ENCODE measurements at places on chromosomes 1 and 21.

GRCh38 chr1:17098446-17099317, 20.6 kb downstream of the PADI2 start:
- no peak for DNase-seq

DNA sequence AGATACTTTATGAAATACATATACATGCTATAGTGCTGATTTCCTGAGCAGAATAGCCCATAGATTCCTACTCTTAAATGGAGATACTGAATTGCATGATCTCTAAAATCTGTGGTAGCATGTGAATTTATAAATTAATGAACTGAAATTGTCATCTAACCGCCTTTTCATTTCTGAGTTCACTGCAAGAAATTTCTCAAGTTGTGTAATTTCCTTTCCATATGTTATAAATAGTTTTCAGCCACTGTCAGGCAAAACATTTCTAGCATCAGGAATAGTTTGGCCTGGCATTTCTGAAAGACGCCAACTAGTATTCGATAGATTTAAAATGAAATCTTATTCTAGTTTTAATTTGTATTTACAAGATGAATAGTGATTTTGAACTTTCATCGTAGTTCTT, 310.1 kb downstream of the USH2A start:
- DNase-seq: no peak

GRCh38 chr21:34362670-34363069, 1.1 kb upstream of the KCNE2 start:
- no peak for DNase-seq

DNA sequence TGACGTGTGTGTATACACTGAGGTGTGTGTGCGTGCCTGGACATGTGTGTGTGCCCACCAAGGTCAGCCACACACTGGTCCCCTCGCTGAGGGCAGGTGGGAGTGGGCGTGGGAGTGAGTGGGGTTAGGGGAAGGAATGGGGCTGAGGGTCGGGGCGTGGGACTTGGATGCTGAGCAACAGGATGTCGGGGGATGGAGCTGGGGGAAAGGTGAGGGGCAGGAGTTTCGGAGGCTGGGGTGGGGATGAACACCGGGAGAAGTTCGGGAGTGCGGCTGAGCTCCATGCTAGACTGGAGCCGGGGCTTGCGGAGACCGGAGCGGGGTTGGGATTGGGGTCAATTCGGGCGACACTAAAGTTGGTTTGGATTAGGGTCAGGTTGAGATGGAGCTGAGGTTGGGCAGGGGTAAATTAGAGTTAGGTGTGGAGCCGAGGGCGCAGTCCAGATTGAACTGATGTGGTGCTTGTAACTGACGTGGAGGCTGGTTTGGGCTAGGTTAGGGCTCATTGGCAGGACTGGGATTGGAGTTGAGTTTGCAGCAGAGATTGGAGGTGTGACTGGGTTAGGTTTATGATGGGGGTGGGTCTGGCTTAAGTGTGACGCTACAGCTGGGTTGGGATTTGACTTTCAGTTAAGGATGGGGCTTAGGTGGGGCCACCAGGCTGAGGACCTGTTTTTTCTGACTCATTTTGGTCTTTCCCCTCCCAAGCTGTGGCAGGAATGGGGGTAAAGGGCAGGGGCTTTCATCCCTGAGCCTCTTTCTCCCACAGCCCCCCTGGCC, 3.3 kb upstream of the GUCA2A start:
- no peak for DNase-seq

DNA sequence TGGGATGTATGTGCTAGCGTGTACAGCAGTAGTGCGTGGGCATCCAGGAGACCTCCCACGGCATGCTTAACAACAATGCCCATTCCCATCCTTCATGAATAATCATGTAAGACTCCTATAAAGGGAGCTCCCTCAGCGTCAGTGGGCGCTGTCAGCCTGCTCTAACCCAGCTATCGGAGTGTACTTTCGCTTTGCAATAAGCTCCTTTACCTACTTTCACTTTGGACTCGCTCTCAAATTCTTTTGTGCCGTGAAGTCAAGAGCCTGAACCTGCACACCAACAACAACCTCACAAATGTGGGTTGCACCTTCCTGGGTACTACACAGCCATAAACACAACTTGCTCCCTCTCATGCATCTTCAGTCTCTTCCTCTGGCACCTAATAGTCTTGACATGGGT, 114.8 kb upstream of the PAXBP1 start:
- DNase-seq: no peak

- no peak for DNase-seq
These were observed 699.8 kb downstream of the PTPRU start for GRCh38 chr1:29936031-29936544.

DNA sequence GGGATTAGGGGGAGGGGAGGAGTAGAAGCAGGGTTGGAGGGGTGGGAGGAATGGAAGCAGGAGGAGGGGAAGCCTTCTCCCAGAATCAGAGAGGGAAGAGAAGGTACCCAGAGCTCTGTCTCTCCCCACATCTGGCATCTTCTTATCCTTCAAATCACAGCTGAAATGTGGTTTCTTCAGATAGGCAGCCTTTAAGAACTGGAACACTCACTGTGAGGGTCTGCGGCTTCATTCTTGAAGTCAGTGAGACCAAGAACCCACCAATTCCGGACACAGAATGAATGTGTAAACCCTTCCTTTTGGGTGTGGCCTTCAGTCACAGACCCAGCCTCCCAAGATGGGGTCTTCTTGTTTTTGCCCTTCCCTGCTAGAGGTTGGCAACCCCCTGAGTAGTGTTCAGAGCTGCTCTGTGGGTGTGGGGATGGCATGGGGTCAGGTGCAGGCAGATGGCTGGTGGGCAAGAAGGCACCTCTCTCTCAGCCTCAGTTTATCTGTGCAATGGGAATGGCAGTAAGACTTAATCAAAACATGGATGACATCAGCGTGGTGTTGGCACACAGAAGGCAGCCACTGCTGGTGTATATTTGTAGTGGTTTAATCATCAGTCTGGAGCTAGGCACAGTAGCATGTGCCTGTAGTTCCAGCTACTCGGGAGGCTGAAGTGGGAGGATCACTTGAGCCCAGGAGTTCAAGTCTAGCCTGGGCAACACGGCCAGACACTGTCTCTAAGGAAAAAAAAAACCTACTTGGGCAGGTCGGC, 7.2 kb downstream of the FAAH start:
- DNase-seq: no peak

DNA sequence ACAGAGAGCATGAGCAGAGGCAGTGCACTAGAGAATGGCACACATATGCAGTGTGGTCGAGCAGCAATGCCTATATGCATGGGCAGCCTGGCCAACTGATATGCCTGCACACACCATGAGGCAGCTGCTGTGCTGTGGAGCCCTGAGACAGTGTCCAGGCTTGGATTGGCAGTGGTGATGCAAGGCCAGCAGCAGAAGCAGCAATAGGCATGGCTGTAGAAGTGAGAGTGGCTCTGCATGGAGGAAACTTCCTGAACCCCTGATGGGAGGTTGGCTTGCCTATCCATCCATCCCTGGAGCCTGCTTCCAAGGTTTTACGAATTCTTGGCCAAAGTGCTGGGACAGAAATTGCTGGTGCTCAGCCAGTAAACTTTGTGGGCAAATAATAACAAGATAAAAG, 89.7 kb downstream of the DIRAS3 start:
- DNase-seq: no peak

- DNase-seq: no peak
These were observed 23.8 kb upstream of the PPP1R15B start for GRCh38 chr1:204435381-204435831.

DNA sequence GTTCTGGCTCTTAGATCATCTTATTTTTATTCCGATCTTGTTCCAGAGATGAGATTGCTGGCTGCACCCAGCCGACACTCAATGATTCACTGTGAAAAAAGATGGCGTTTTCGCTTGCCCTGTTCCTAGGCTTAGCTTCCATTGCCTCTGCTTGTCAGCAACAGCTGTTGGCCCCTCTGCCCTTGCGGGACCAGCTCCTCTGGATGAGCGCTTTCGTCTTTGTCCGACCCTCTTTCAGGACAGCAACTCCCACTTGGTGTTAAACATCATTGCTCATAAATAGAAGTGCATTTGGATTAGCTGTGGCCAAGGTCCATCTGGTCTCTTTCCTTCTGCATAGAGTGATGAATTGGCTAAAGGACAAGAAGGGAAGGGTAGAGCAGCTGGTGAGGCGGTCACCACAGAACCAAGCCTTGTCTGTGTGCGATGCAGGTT, 43.5 kb upstream of the SCCPDH start:
- no peak for DNase-seq

- no peak for DNase-seq
These were observed 109.9 kb downstream of the CASZ1 start for GRCh38 chr1:10686404-10687040.

DNA sequence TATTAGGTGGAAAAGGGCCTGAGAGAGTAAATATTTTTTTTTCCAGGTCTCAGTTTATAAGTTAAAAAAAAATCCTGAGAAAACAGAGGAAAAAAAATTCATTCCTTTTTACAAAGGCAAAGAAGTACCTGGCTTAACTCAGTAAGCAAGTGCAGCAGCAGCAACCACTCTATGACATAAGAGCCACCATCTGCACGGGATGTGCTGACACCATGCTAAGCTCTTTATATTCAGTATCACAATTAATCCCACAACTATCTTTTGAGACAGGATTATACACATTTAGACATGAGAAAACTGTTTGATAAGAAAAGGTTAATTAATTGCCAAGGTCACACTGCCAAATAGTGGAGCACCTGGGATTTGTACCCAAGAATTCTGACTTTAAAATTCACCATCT, 13.4 kb upstream of the DPT start:
- DNase-seq: no peak

- DNase-seq: no peak
These were observed 54.9 kb downstream of the PATJ start for GRCh38 chr1:61797045-61797755.

DNA sequence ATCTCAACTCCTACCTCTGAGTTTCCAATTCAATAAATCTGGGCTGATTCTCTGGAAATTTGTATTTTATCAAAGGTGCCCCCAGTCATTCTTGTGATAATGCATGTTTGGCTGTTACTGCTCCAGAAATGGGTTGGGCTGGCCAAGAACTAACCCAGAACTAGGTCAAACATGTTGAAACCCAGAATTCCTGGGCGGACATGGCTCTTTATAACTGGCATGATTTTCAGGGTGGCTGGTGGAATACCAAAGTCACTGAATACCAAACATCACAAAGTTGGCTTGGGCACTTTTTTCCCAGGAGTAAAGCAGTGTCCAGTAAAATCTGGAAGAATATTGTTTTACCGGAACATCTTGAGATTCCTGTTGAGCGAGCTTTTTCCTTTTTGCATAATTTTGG, 89.4 kb upstream of the S1PR1 start:
- DNase-seq: no peak

DNA sequence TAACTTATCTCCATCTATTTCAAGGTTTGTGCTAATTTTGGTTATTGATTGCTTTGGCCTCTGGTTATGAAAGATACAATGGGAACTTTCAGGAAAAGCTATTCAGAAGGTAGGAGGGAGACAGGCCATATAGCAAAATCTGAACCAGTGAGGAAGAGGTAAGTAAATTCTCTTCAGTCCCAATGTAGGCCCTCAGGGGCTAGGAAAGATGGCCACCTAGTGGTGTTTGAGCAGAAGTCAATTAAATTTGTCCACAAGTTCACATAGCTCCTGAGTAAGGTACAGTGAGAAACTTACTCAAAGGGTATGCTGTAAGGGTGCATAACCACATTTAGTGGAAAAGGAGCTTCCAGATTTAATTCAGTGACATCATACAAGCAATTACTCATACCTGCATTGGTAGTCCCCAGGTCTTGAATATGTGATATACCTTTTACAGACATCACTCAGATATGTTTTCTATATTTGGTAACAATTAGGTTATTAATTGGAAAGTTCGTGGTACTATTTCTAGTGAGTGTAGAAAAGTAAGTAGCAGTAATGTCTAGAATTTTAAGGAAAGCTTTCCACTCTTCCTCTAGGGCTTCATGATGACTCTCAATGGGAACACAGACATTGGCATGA, 21.4 kb upstream of the FMO1 start:
- DNase-seq: peak; percentile 54

DNA sequence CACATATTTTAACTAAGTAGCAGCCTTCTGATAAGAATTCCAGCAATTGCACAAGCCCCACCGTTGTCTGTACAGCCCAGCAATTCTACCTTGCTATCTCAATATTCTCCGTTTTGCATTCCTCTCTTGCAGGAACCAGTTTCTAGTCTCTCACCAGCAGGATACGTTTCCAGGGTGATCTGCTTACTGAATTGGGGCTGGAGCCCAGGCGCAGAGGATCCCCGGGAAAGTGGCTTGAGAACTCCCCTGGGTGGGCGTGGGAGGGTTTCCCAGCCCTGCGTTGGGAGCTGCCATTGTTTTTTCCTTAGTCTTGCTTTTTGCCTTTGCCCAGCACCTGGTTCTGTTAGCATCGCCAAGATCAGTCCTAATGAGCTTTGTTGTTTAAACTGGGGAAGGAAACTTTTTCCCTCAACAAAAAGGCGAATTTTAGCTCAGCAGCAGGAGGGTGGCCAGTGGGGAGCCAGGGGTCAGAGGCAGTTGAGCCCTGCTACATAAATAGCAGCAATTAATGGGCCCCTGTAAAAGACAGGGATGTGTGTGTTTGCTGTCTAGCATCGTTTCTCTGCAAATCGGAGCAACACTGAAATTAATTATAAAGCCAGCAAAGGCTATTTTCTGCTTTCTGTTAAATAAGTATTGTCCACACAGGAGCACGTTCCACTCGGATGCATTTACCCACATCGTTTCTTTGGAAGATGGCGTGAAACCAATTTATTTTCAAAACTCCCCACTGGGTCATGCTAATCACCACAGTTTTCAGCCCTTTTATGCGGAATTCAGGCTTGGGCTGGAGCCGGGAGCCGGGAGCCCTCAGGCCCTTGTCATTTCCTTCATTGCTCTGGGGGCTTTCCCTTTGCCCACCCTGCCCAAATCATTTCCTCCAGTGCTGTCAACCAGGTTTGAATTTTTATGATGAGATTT, 36.6 kb downstream of the HUNK start:
- DNase-seq: no peak

- no peak for DNase-seq
These were observed 101.7 kb downstream of the NAV1 start for GRCh38 chr1:201640624-201641023.

- DNase-seq: peak; percentile 44
These were observed 19.2 kb downstream of the AGPAT3 start for GRCh38 chr21:43884012-43884860.

GRCh38 chr1:74271503-74271902, 36.3 kb downstream of the TNNI3K start:
- no peak for DNase-seq

- no peak for DNase-seq
These were observed 93.6 kb downstream of the PKN2 start for GRCh38 chr1:88777604-88778149.

GRCh38 chr1:90782046-90782445, 64.9 kb upstream of the BARHL2 start:
- DNase-seq: no peak

DNA sequence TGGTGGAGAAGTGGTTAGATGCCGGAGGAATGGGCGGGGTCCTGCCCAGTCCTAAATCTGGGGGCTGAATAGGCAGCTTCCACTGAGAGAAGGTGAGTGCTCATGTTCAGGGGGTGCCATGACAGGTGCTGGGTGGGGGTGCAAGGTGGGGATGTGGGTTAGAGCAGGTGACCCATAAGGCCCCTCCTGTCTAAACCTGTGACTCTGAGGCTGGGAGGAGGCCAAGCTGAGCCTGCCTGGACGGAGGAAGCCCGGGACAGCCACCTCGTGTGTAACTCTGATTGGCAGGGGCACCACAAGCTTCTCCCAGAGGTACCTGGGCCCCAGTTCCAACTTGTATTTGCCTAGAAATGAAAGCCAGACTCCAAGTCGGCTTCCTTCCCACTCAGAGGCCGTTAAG, 10.7 kb downstream of the GPR157 start:
- no peak for DNase-seq

- DNase-seq: no peak
These were observed 76.0 kb upstream of the PTGFRN start for GRCh38 chr1:116833718-116834117.

- no peak for DNase-seq
These were observed 93.6 kb downstream of the OLFML2B start for GRCh38 chr1:161930064-161930463.
